ENCODE measurements at places on chromosomes 3 and 15. TPM values are rescaled to one million over a fixed set of nuclear protein-coding genes. Genes with fewer than 3 reads are reported as not detected.

GOLGA6L10 gene
- total RNA-seq, result 6.2 TPM

IGSF11 gene
- total RNA-seq, result 4.4 TPM

SNTN gene
- not detected for total RNA-seq

SEMA3G gene
- 23.1 TPM for total RNA-seq

FMN1 gene
- 3.8 TPM for total RNA-seq

CSPG4 gene
- 54.3 TPM for total RNA-seq

DNA sequence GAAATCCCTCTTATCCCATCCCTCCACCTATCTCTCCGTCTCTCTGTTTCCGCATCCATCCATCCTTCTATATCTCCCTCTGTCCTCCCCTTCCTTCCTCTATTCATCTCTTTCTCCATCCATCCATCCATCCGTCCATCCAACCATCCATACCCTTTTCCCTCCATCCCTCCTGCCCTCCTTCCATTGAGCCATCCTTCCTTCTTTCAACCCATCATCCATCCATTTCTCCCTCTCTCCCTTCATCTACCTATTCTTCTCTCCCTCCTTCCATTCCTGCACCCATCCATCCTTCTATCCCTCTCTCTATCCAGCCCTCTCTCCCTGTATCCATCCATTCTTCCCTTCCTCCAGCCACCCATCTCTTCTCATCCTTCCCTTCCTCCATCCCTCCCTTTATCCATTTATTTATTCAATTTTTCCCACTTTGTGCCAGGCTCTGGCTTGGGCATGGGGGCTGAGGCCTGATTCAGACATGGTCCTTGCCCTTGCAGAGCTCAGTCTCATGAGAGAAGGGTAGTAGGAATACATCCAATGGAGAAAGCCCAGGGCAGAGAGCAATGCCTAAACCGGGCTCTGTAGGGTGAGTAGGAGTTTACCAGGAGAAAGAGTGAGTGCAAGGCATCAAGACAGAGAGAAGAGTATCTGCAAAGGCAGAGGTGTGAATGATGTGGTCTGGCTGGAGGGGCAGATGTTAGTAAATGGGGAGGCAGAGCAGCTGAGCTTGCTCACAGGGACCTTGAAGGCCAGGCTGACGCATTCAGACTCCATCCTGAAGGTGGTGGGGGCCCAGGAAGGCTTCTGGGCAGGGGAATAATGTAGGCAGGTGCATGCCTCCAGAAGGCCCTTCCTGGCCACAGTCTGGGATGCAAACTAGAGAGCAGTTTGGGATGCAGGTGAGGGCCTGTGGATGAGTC lies 19.5 kb upstream of the FBLN2 start:
- no peak overlapping the region for H3K4me3 ChIP-seq
- H3K36me3 ChIP-seq, result no peaks in the 10 kb centered on the region
- no peaks in the 10 kb centered on the region for H3K4me1 ChIP-seq
- H3K27ac ChIP-seq, result peak overlapping the region; percentile 38

DNA sequence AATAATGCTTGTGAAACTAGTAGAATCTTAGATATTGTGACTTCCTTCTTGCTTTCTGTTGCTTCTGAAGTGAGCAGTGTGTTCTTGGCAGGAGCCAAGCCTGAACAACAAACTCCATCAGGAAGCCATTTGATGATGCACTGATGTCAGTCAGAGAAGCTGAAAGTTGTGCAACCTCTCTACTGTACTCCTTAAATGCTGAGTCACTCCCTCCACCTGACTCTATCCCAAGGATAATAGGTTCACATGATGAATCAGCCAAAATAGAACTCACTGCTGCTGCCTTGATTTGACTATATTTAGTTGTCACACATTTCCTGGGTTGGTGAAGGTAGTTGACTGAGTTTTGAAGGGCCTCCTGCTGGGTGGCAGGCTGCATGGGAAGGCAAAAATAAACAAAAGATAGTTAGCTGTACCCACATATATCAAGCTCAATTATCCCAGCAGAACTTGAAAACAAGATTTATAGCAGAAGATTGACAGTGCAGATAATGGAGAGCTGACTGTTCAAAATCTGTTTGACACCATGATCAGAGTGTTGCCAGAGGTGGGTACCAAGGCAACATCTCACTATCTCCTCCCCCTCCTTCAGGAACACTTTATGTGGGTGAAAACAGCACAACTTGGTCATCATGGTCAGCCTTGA lies 328.4 kb upstream of the DPH6 start:
- H3K27me3 ChIP-seq, result no peaks in the 10 kb centered on the region
- no peak overlapping the region for H3K27ac ChIP-seq
- no peak for DNase-seq

- H3K4me3 ChIP-seq, result no peak overlapping the region
- H3K27ac ChIP-seq, result no peak overlapping the region
- no peaks in the 10 kb centered on the region for H3K27me3 ChIP-seq
- no peak for DNase-seq
Measured at GRCh38 chr15:69576948-69577351, 124.3 kb downstream of the RPLP1 start.

DNA sequence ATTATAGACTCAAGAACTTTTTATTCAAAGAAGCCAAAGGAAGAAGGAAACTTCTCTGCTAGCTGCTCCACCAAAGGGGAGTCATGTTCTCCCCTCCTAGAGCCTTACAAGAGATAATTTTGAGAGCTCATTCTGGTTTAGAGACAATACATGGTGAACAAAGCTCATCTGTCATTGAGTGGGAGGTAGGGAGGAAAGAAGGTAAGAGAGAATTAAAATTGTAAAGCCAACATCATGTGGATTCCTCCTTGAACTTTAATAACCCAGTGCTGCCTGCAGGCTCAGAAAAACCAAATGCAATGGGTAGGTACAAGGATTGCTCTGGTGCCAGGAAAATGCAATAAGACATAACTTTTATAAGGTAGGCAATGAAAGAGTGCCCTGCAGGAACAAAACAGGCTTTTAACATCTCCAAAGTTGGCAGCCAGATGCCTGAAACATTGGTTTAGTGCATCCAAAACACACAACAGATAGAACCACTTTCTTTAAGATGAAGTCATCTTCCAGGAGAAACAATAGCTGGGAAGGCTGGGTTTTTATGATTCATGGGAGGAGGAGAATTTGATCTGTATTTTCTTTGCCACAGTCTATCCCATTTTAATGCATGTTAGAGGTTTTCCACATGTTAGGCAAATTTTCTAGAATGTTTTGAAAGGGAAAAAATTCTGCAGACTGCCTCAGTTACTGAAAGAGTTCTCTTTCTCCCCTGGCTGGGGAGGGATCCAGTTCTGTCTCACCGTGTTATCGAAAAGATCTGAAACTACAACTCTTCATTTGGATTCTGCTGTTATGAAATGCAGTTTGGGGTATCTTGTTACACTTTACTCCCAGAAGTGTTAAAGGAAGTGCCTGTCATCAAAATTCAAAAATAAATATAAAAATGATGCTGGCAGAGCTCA lies 11.3 kb upstream of the ARHGEF3 start:
- H3K27ac ChIP-seq, result peak overlapping the region; percentile 49
- H3K36me3 ChIP-seq, result no peaks in the 10 kb centered on the region
- no peaks in the 10 kb centered on the region for H3K4me1 ChIP-seq
- H3K4me3 ChIP-seq, result no peak overlapping the region
- no peaks in the 10 kb centered on the region for H3K27me3 ChIP-seq
- no peak for DNase-seq

DNA sequence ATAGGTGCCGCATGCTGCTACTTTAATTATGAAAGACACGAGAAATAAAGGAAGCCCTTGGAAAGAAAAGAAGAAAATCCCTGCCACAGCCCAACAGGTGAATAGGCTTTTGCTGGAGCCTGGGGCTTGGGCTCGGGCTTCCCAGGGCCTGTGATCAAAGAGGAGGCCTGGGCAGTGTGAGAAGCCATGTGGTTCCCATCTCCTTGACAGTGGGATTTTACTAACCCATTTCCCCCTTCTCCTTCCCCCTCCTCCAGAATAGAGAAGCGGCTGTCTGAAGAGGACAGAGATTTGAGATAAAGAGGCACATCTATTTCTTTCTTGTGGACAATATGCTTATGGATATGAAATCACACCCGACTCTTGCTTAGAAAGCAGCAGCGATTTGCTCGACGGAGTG lies 369.1 kb downstream of the MCTP2 start:
- no peaks in the 10 kb centered on the region for H3K27me3 ChIP-seq
- H3K27ac ChIP-seq, result no peak overlapping the region
- no peaks in the 10 kb centered on the region for H3K36me3 ChIP-seq
- H3K4me1 ChIP-seq, result no peaks in the 10 kb centered on the region
- no peak for DNase-seq

GRCh38 chr3:133490468-133491351 lies 82.8 kb upstream of the CDV3 start:
- H3K27me3 ChIP-seq, result no peaks in the 10 kb centered on the region
- no peaks in the 10 kb centered on the region for H3K36me3 ChIP-seq
- no peak overlapping the region for H3K27ac ChIP-seq

DNA sequence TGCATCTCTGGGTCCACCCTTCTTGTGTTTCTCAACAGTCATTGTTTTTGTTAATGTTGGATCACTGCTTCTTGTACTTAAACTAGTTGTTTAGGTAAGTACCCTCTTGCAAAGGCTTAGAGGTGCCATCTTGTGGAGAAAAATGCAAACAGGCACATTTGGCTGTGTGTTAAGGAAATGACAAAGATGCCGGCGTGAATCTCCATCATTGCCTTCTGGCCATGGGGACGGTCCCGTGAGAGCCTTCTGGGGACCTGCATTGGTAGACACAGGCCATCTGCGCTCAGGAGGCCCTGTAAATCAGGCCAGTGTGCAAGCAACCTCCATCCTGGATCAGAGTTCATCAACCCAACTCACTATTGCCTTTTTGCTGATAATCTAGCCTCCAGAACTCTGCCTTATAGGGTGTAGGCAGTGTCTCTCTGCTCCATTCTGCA lies 158.6 kb upstream of the NR2E3 start:
- H3K27ac ChIP-seq, result no peak overlapping the region
- H3K27me3 ChIP-seq, result no peaks in the 10 kb centered on the region
- no peaks in the 10 kb centered on the region for H3K36me3 ChIP-seq
- DNase-seq, result no peak
- H3K4me1 ChIP-seq, result no peaks in the 10 kb centered on the region

DNA sequence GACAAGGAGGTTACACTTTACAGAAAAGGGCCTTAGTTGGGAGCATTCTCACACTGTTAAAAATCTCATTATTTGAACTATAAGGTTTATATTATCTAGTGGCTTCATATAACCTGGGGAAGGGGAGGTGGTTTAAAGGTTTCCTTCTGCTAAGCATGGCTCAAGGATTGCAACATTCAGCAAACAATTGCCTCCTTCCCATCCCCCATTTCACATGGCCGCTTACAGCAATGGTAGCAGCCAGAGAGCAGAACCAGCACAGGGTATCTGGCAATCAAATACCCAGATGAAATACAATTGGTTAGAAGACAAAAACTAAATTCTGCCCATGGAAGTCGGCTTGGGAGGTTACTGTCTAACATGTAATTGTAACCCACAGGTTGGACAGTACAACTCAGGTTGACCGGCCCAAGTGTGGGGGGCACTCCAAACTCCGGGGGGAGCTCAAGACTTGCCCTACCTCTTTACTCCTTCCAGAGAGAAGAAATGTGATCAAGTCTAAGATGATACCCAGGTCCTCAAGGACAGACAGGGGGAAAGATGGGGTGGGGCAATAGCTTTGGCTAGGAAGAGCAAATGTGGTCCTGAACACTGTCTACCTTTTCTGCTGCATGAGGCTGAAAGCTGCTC lies 15.5 kb downstream of the ETV5 start:
- DNase-seq, result no peak
- H3K27me3 ChIP-seq, result no peaks in the 10 kb centered on the region
- H3K27ac ChIP-seq, result no peak overlapping the region
- H3K4me1 ChIP-seq, result no peaks in the 10 kb centered on the region
- no peaks in the 10 kb centered on the region for H3K36me3 ChIP-seq
- no peak overlapping the region for H3K4me3 ChIP-seq

DNA sequence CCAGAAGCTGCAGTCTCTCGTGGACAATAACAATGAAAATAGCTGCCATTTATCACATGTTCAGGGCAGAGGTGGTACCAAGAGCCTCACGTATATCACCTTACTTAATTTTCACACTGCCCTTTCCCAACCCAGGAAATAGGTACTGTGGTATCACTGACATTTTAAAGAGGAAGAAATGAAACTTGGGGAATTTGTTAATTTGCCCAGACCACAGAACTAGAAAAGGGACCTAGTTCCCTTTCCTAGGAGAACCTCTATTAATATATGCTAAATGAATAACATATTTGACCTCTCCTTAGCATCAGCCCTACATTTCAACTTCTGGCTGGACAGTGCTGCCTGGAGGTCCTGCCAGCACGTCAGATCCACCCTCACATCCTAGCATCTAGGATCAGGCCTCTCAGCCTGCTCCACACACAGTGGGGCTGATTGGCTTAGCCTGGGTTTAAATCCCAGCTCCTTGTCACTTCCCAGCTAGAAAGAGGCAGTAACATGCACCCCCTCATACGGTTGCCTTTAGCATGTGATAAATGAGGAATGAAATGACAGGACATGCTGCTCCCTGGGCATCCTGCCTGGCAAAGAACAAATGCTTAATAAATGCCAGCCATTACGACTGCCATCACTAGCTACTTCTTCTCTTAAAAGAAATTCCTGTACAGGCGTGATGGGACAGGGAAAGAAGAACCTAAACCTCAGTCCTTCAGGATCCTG lies 95.1 kb upstream of the TNFAIP8L3 start:
- no peaks in the 10 kb centered on the region for H3K36me3 ChIP-seq
- H3K27me3 ChIP-seq, result no peaks in the 10 kb centered on the region
- H3K4me1 ChIP-seq, result no peaks in the 10 kb centered on the region
- no peak for DNase-seq

GRCh38 chr3:66816090-66816761 lies 181.9 kb upstream of the KBTBD8 start:
- DNase-seq, result no peak
- no peak overlapping the region for H3K4me3 ChIP-seq
- no peaks in the 10 kb centered on the region for H3K27me3 ChIP-seq
- no peaks in the 10 kb centered on the region for H3K36me3 ChIP-seq
- no peak overlapping the region for H3K27ac ChIP-seq
